ENCODE measurements at places on chromosomes 3 and 15.

DNA sequence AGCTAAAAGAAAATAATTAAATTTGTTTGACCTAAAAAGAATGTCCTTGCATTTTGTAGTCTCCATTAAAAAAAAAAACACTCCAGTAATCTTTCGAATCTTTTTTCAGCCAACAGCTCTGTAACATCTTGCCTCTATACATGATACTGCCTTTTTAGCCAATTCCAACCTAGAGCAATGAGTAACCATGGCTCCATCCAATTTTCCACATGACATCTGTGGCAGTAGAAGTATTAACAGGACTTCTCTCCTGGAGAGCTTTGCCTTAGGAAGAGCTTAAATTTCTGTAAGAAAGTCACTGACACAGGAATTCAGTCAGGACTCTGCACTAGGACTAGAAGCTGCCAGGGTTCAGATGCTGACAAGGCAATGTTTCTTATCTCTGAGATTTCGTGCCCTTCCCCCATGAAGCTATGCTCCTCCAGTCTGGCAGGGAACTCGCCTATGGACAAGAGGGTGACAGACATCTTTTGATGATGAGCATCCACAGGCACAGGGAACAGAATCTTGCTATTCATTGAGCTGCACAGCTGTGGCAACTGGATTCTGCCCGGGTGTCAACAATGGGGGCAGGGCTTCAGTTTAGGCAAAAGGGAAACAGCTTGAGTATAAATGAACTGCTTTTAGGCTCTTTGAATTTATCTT is 81.8 kb downstream of the ALCAM start:
- H3K27ac ChIP-seq, result no peak overlapping the region
- DNase-seq, result no peak

DNA sequence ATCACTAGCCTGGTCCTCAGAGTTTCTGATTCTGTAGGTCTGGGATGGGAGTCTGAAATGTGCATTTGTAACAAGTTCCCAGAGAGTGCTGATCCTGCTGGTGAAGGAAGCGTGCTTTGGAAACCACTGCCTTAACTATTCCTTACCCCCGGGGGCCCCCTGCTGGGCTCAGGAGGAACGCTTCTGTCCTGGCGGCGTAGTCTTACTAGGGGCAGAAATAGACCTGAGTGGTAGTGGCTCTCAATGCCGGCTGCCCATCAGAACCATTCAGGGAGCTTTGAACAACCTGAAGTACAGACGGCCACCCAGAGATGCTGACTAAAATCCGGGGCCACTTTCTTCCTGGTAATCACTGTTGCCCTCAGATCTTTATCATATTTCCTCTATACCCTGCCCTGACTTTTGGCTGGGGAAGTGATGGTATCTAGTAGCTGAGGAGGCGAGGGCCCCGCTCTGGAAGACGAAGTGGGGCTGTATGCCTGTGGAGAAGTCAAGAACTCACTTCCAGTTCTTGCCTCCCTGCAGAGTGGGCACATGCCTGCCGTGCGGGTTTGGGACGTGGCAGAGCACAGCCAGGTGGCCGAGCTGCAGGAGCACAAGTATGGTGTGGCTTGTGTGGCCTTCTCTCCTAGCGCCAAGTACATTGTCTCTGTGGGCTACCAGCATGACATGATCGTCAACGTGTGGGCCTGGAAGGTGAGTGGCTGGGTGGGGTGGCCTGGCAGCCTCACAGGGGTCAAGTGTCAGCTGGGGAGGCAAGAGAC is 16.3 kb upstream of the JMJD7 start:
- no peak overlapping the region for H3K27ac ChIP-seq
- H3K4me3 ChIP-seq, result no peak overlapping the region
- DNase-seq, result peak; percentile 84

GRCh38 chr3:115627180-115628074 is 4.1 kb downstream of the GAP43 start:
- H3K27ac ChIP-seq, result no peak overlapping the region
- no peak overlapping the region for H3K4me3 ChIP-seq
- no peak for DNase-seq

- H3K4me3 ChIP-seq, result no peak overlapping the region
- no peaks in the 10 kb centered on the region for H3K36me3 ChIP-seq
- no peaks in the 10 kb centered on the region for H3K4me1 ChIP-seq
- no peak overlapping the region for H3K27ac ChIP-seq
- no peaks in the 10 kb centered on the region for H3K27me3 ChIP-seq
- no peak for DNase-seq
Measured at GRCh38 chr15:32956006-32956405, 238.2 kb downstream of the GREM1 start.

- no peaks in the 10 kb centered on the region for H3K27me3 ChIP-seq
- H3K4me3 ChIP-seq, result no peak overlapping the region
- DNase-seq, result peak; percentile 78
- no peaks in the 10 kb centered on the region for H3K4me1 ChIP-seq
- H3K36me3 ChIP-seq, result no peaks in the 10 kb centered on the region
- no peak overlapping the region for H3K27ac ChIP-seq
Measured at GRCh38 chr15:97909291-97909891, 51.1 kb upstream of the ARRDC4 start.

- H3K27ac ChIP-seq, result no peak overlapping the region
- no peak overlapping the region for H3K4me3 ChIP-seq
- H3K36me3 ChIP-seq, result no peaks in the 10 kb centered on the region
Measured at GRCh38 chr3:65787827-65788226, 250.9 kb downstream of the MAGI1 start.

GRCh38 chr15:31469786-31470525 is 143.3 kb downstream of the KLF13 start:
- peak; percentile 34 for DNase-seq
- H3K36me3 ChIP-seq, result no peaks in the 10 kb centered on the region
- H3K27me3 ChIP-seq, result no peaks in the 10 kb centered on the region
- H3K4me1 ChIP-seq, result peaks cover 18% of the 10 kb centered on the region

DNA sequence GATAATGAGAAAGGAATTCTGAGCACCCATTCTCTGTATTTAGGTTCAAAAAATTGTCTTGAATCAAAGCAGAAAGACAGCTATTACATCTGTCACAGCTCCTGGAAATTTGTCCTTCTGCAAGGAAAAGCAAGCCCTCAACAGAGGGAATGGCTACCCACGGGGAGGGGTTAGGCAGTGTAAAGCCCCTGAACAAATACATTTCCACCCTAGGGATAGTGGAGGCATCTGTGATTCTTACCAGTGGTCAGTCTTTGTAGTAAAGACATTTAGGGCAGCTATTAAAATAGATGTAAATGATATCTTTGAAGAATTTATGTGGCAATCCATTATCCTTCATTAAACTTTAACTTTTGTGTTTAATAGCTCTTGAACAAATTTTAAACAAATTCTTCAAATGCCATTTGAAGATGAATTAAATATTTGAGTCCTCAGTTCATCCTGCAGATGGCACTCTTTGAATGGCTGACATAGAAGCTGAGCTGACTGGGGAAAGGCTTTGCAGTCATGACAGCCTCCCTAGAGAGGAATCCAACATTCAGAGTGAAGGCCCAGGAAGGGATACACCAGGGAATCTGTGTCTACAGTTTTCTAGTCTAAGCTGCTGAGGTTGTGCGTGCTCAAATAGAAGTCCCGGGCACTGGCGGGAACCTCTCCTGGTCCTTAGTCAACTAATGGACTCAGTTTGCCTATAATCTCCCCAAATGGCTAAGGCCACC is 359.7 kb upstream of the ROPN1 start:
- no peaks in the 10 kb centered on the region for H3K36me3 ChIP-seq
- no peak overlapping the region for H3K4me3 ChIP-seq
- no peak overlapping the region for H3K27ac ChIP-seq
- H3K4me1 ChIP-seq, result no peaks in the 10 kb centered on the region
- no peaks in the 10 kb centered on the region for H3K27me3 ChIP-seq
